T-helper 2 cell (primary cell): ENCODE measurements at places on chromosomes 16 and 17.

DNA sequence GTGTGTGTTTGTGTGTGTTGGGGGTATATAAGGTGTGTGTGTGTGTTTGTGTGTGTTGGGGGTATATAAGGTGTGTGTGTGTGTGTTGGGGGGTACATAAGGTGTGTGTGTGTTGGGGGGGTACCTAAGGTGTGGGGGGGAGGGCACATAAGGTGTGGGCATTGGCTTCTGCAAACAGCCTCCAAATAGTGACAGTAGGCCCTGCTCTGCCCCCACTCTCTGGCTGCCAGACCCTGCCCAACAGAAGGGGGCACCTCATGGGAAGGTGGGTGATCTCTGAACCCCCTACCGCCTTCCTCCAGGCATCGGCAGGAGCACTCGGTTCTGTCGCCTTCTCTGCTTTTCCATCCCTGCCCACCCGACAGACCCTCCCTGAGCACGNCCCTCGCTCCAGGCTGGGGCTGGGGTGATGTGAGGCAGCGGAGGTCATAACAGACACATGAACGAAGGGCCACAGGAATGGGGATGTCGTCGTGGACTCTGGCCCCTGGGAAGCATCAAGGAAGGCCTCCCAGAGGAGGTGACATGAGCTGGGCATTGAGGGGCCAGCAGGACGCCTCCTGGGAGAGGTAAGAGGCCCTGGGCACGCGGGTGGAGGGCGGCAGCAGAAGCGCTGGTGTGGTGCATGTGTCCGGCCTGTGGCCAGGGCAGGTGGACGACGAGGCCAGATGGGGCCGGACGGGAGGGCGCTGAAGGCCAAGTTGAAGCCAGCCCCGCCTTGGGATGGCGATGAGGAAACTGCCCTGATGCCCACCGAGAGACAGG, 136.6 kb upstream of the RPH3AL start:
- DNase-seq, result peak; percentile 85

GRCh38 chr17:17856386-17856785, 19.6 kb upstream of the SREBF1 start:
- no peak for DNase-seq

GRCh38 chr16:84890427-84890826, 70.6 kb downstream of the CRISPLD2 start:
- no peak for DNase-seq

GRCh38 chr16:2042986-2043666, 4.5 kb downstream of the NTHL1 start:
- no peak for DNase-seq

DNA sequence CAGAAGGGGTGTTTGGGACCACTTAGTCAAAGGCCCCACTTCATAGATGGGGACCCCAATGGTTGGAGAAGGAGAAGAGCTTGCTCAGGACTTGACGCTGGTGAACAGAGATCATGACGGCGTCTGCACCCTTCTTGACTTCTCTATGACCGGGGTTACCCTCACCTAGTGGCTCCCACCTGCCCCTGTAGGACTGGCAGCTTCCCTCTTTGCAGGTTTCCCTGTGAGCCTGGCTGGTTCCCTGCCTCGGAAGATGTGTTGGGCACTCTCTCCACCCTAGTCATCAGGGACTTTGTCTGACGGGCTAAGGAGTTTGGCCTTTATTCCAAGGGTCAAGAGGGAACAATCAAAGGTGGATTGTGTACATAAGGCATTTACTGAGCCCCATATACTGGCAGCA, 22.7 kb downstream of the TBX4 start:
- no peak for DNase-seq

- no peak for DNase-seq
Observed at GRCh38 chr16:57765160-57765728, 29.7 kb downstream of the KATNB1 start.

GRCh38 chr17:66978514-66979061, 14.1 kb downstream of the CACNG4 start:
- no peak for DNase-seq
